ENCODE measurements at places on chromosomes 3 and 15.

DNA sequence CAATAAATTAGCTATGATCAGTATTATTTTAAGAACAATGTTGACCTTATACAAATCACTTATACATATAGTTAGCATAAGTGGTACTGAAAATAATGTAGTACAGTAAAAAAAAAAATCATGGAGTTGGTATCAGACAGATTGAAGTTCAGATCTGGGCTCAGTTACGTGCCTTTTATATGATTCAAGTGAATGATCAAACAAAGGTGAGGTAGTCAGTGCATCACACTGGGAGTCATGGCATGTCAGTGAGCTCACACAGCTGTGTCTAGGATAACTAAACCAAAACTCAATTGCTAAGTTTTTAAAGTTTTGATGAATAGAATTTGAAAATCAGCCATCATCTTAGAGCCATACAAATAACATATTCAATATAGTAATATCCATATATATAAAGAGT lies 11.2 kb upstream of the CCR8 start:
- DNase-seq = no peak

GRCh38 chr3:152040319-152040718 lies 166.9 kb downstream of the SUCNR1 start:
- DNase-seq = no peak

- no peak for DNase-seq
Measured at GRCh38 chr15:33956397-33956796, 11.9 kb upstream of the CHRM5 start.

DNA sequence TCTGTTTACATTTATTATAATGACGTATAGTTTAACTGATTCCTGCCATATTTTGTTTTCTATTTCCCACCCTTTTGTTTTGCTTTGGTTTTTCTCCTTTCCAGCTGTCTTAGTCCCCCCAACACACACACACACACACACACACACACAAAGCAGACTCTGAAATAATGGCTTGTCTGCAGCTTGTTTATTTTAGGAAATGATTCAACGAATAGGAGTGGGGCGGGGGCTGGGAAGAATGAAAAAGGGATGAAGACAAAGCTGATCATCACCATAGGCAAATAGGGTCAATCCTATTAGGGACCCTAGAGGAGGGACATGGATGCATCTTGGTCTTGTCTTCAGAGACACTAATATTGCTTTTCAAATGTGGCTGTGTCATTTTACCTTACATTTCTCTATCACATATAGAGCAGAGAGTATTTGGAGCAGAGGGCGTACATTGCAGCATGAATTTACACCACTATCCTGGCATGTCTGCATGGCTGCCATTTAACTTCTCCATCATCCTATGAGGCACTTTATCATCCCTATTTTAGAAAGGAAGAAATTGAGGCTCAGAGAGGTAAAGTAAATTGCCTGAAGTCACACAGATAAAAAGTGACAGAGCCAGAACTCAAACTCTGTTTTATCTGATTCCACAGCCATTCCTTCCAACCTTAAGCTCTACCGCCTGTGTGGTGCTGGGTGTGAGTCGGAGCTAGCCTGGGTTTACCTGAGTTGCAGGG lies 147.2 kb upstream of the TPM1 start:
- DNase-seq = no peak

DNA sequence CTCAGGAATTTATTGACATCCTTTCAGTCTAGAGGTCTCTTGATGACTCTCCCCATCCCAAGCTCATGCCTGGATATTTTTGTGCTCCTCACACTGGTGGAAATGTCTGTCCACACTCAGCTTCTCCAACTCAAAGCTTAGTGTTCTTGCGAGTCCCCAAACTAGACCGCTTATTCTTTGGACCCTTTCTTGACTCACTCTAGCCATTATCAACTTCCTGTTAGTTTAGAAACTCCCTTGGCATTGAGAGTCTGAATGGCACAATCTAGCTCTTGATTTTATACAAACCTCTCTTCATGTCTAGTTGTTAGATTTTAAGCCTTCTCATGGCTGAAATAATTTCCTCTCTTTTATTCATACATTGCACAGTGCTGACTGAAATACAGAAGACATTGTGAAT lies 19.6 kb downstream of the TIGIT start:
- no peak for DNase-seq

- DNase-seq = no peak
Measured at GRCh38 chr15:56989411-56989924, 71.0 kb downstream of the TCF12 start.

- DNase-seq = no peak
Measured at GRCh38 chr15:29331669-29332068, 62.0 kb upstream of the NSMCE3 start.

DNA sequence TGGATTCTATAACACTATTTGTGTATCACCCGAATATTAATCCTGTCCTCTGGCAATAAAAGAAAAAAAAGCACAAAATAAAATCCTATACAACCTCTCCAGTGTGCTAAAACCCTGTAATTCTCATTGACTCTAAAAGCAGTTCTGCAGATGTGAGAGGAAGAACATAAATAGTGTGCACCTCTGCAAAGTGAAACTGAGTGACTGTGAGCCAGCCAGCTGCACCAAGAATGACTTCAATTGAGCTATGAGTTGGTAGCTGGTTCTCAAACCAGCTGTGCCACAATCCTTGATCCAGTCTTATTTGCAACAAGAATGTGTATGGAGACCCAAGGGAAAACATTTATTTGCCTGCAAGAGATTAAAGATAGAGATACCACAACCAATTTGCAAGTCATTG lies 31.2 kb upstream of the COL8A1 start:
- DNase-seq = no peak

GRCh38 chr15:71329497-71330260 lies 214.4 kb downstream of the THSD4 start:
- no peak for DNase-seq

- no peak for DNase-seq
Measured at GRCh38 chr15:32833379-32833821, 115.6 kb downstream of the GREM1 start.

- no peak for DNase-seq
Measured at GRCh38 chr3:106421909-106422308, 553.1 kb upstream of the CBLB start.

- DNase-seq = no peak
Measured at GRCh38 chr3:16085410-16085809, 89.1 kb upstream of the GALNT15 start.

DNA sequence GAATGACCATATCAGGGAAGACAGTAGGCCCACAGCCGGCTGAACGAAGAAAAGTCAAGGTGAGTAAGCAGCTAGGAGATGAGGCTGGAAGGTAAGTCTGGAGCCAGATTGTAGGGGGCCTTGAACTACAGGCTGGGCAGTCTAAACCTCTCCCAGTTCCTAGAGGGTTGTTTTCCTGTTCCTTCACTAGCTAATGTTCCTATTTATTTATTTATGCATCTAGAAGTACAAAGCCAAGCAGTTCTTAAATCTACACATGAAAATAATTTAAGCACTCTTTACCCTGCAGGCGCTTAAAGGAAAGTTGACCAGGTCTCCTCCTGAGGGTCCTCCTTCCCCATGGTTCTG lies 3.7 kb downstream of the ACAA1 start:
- DNase-seq = no peak

GRCh38 chr3:1506090-1506489 lies 413.3 kb downstream of the CNTN6 start:
- no peak for DNase-seq

DNA sequence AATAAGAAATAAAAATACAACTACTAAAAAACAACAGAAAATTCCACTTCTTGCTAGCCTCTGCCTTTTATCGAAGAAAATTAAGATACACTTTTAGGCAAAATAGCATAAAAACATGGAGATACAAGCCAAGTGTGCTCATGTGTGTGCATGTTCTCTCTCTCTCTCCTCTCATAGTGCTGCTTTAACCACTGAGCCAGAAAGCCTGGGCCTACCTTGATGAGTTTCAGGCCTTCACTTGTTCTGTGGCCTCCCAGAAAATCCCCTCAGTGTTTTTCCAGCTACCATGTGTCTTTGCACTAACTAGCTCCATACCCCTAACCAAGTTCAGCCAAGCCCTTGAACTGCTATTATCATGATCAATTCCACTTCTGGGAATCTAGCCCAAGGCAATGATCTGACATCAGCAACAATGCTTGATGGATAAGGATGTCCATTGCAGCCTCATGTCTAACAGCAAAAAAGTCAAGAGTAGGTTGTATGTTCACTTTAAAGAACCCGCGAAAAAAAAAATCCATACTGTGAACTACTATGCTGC lies 18.1 kb downstream of the CYP11A1 start:
- no peak for DNase-seq

- DNase-seq = no peak
Measured at GRCh38 chr15:40266828-40267304, 16.0 kb downstream of the ANKRD63 start.

DNA sequence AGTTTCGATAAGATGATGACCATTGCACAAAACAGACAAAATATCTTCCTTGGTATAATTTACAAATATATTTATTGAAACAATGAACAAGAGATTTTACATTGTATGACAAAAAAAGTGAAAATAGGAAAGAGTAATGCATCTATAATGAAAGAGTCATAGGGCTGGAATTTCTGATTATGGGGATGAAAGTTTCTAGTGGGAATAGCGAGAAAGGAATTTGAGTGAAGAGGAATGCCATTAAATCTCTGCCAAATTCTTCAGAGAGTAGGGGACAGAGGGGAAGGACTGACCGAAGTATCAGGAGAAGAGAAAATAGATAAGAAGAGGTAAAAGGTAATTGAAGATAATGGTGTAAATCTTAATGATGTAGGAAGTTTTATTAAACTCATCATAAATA lies 125.4 kb downstream of the VGLL3 start:
- no peak for DNase-seq

DNA sequence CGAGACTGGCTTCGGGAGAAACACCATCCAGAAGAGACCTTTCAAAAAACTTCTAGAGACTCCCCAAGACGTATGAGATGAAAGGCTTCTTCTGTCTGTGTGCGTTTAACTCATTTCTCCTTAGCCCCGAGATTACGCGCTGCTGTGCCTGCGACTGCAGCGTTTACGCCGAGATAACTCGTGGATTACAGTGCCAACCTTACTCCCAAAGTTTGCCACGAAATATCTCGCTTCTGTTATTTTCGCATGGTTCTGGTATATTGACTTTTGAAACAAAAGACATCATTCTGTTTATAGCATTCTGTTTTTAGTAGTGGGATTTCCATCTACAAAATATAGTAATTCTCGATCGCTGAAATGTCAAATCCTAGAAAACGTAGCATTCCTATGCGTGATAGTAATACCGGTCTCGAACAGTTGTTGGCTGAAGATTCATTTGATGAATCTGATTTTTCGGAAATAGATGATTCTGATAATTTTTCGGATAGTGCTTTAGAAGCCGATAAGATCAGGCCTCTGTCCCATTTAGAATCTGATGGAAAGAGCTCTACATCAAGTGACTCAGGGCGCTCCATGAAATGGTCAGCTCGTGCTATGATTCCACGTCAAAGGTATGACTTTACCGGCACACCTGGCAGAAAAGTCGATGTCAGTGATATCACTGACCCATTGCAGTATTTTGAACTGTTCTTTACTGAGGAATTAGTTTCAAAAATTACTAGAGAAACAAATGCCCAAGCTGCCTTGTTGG lies 467 bp downstream of the PGBD4 start:
- DNase-seq = no peak

- DNase-seq = no peak
Measured at GRCh38 chr3:166100730-166101129, 263.5 kb upstream of the BCHE start.

DNA sequence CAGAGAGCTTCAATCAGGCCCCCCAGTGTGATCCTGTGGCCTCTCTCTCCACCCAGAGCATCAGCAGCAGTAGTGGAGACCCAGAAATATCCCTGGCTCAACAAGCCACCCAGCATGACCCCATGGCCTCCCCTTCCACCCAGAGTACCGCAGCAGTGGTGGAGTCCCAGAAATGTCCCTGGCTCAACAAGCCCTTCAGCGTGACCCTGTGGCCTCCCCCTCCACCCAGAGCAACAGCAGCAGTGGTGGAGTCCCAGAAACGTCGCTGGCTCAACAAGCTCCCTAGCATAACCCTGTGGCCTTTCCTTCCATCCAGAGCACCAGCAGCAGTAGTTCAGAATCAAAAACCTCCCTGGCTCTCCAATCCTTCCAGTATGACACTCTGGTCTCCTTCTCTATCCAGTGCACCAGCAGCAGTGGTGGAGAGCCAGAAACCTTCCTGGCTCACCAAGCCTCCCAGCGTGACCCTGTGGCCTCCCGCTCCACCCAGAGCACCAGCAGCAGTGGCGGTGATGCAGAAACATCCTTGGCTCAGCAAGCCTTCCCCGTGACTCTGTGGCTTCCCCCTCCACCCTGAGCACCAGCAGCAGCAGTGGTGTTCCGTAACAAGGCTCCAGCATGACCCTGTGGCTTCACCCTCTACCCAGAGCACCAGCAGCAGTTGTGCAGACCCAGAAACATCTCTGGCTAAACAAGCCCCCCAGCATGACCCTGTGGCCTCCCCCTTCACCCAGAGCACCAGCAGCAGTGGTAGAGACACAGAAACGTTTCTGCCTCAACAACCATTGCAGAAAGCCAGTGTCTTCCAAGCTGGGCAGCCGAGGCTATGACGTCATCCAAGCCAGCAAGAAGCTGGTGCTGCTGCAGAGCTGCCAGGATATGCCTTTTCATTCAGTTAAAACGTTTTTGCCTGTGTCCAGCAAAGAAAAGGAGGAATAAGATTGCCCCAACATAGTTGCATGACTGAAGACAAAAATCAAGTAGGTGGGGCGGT lies 61.3 kb upstream of the TAMM41 start:
- DNase-seq = no peak

DNA sequence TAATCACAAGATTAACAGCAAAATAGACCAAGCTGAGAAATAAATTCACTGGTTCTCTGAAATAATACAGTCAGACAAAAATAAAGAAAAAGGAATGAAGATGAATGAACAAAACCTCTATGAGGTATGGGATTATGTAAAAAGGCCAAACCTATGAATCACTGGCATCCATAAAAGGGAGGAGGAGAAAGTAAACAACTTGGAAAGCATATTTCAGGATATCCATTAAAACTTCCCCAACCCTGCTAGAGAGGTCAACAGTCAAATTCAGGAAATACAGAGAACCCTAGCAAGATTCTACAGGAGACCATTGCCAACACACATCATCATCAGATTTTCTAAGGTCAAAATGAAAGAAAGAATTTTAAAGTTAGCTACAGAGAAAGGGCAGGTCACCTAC lies 649.7 kb upstream of the CBLB start:
- DNase-seq = no peak

All from DMS153 (cell line).